ENCODE measurements at places on chromosomes 11 and 22.
A peak's percentile ranks its signal among the peaks of the same experiment; 100 is the strongest.

DNA sequence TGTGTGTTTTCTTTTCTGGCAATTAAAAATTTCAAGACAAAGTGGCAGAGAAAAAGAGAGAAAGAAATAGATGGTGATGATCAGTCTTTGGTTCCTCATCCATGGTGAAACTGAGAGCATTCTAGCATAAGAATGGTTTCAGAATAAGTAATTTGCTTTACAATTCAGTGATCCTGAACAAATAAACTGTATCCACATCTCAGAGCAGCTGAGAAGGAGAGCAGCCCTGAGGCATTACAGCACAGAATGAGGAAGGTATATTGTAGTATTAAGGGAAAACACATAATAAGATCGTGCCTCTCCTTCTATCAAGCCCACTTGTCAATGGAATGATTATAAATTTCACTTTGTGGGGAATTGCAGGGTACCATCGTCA, 17.4 kb downstream of the LUZP2 start:
- no peak for DNase-seq

DNA sequence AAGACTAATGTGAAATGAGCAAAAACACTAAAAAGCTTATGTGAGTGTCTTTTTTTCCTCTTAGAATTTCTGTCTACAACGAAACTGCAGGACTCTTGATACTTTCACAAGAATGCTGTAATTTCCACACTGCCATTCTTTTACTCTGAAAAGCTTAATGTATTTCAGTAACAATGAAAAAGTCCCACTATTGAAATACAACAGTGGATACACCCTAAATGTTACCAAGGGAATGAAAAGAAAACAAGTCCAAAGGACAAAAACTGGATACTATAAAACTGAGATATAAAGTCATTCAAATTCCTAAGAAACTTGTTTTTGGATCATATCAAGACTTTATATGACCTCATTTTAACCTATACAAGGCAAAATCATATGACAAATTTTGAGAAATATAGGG, 77.4 kb downstream of the SOX6 start:
- no peak for DNase-seq

- no peak for DNase-seq
Observed at GRCh38 chr22:50567721-50568252, 5.1 kb upstream of the SYCE3 start.

DNA sequence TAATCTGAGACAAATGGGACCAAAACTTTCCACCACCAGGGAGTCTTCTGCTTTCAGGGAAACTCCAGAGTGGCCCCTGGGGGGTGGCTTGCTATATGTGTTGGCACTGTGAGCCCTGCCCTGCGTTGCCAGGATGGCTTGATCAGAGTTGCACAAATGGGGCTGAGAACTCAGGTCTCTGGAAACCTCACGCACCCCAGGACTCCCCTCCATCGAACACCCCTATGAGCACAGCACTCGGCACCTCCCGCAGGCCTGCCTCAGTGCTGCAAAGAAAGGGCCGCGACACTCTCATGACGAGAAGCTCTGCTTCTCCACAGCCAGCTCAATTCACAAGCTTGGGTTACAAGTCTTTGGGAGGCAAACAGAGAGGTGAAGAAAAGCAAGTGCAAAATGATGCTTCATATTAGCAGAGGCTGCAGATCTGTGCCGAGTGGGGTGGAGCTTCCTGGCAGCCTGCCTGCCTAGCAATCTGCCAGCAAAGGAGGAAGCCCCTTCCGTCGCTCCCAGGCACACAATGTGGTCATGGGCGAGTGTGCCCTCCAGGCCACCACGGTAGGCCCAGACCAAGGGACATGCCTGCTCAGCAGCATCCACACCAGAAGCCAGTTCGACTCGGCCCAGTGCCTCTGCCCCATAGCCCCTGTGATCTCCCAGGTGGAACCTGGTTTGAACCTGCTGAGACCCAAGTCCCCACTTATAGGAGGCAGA, 55.7 kb downstream of the MYH9 start:
- DNase-seq = peak; percentile 24

GRCh38 chr22:33397381-33397907, 339.3 kb upstream of the SYN3 start:
- DNase-seq = no peak

GRCh38 chr11:122340607-122341290, 224.7 kb upstream of the BLID start:
- no peak for DNase-seq

GRCh38 chr11:57514538-57515331, 767 bp downstream of the SLC43A1 start:
- no peak for DNase-seq

- no peak for DNase-seq
Observed at GRCh38 chr11:126106594-126107328, 44.1 kb upstream of the CDON start.

GRCh38 chr11:131624531-131624930, 254.1 kb downstream of the NTM start:
- DNase-seq = no peak
